ENCODE measurements at places on chromosomes 7 and 10.

DNA sequence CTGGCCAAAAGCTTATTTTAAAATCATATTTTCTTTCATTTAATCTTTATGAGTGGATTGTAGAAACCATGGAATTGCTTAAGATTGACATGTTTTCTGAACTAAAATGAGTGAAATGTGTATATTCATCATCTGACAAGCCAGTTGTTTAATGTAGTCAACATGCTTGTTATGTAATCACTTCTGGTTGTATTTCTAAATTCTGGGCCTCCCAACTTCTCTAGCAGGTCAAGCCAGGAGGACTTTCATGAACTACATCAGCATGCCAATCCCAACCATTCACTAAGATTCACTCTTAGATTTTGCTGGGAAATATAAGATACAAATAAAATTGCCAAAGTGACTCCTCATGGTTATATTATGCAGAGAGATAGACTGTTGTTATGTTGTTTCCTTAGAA is 21.1 kb upstream of the MAP3K8 start:
- DNase-seq: no peak

DNA sequence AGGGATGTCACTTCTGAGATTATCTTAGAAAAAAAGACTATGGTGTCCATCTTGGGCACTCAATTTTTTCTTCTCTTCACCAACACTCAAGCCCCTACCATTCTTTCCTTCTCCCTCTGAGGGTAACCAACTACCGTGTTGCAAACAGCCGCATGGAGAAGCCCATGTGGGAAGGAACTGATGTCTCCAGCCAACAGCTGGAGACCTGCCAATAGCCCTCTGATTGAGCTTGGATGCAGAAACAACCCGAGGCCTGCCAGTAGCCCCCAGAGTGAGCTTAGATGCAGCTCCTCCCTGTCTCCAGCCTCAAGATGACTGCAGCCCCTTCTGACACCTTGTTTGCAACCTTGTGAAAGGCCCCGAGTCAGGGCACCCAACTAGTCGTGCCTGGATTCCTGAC is 36.4 kb upstream of the CHCHD3 start:
- no peak for DNase-seq

DNA sequence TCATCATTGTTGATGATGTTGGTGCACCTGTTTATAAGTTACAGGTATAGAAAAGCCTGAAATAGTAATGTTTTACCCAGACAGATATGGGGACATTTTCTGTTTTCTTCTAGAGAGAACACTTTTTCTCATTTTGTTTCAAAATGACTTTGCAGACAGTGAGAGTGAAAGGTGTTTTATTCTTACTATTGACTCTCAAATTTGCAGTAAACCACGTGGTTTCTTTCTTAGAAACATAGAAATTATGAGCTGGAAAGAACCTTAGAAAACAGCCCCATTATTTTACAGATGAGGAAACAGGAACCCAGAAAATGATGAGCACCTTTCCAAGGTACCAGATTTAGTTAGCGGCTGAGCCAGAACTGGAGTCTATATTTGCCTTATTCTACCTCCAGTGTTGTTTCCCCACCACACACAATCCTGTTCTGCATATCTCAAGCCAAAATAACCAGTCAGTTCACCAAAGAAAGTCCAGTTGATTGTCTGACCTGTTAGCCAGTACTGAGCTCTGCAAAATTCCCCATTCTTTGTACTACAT is 138.9 kb upstream of the AHR start:
- DNase-seq: no peak

DNA sequence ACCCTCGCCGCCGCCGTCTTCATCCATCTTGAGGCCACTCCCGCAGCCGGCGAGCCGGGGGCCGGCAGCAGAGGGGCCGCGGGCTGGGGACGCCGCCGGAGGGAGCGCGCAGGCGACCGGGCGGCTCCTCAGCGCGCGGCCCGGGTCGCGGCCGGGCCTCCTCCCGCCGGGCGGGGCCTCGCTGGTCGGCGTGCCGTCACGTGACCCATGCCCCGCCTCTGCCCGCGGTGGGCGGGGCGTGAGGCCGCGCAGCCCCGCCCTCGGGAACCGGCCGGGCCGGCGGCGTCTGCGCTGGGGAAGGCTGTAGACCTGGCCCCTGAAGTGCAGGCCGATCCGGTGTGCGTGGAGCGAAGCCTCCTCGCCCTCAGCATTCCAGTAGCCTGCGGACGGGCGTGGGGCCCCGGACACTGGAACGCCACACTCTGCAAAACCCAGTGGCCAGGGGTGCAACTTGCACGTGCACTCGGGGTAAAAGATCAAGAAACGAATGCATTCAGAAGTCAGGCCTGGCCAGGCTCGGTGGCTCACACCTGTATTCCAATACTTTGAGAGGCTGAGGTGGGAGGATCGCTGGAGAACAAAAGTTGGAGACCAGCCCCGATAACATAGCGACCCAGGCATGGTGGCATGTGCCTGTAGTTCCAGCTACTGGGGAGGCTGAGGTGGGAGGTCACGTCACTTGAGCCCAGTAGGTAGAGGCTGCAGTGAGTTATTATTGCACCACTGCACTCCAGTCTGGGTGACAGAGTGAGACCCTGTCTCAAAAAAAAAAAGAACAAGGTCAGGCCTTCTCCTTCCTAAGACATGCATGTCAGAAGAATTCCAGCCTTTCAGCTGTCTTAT is at the start of gene CYTH3:
CYTH3 (minus strand) TSS at position 144 of the 843 bp plus-strand sequence; CDS start at position 27, 117 bp downstream.
- DNase-seq: peak; percentile 77

- no peak for DNase-seq
Observed at GRCh38 chr7:135514856-135515255, 5.0 kb upstream of the CNOT4 start.

GRCh38 chr7:43570688-43571365 is 12.1 kb upstream of the STK17A start:
- DNase-seq: no peak

DNA sequence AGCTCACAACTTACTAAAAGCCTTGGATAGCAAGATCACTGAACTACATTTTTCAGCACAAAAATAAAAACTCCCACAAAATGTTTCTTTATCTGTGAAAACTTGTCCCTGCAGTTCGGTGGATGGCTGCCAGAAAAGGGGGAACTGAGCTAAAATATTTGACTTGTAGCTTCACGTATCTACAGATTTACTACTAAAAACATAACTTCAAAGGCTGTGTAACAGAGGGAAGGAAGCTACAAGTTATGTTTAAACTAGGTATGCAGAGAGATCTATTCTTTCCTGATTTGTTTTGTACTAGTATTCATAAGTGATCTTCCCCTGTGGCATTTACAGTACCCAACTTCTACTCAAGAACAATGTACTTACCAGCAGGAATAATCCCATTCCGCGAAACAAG is 25.1 kb downstream of the SGCE start:
- DNase-seq: no peak

Measured in CD8-positive, alpha-beta memory T cell (primary cell).